ENCODE measurements at places on chromosomes 6 and 20. TPM values are rescaled to one million over a fixed set of nuclear protein-coding genes. Genes with fewer than 3 reads are reported as not detected.
A peak's percentile ranks its signal among the peaks of the same experiment; 100 is the strongest.

- no peak overlapping the region for H3K27ac ChIP-seq
- peak; percentile 42 for DNase-seq
- no peak overlapping the region for H3K4me3 ChIP-seq
- H3K4me1 ChIP-seq, result no peaks in the 10 kb centered on the region
Measured at GRCh38 chr6:40912158-40912946, 126.7 kb downstream of the UNC5CL start.

The TNFRSF21 gene
- 2.1 TPM for polyA plus RNA-seq

GRCh38 chr6:3800850-3801591 lies 48.2 kb upstream of the FAM50B start:
- no peak overlapping the region for H3K27ac ChIP-seq
- H3K27me3 ChIP-seq, result no peaks in the 10 kb centered on the region
- DNase-seq, result no peak
- H3K4me3 ChIP-seq, result no peak overlapping the region
- H3K4me1 ChIP-seq, result no peaks in the 10 kb centered on the region

DNA sequence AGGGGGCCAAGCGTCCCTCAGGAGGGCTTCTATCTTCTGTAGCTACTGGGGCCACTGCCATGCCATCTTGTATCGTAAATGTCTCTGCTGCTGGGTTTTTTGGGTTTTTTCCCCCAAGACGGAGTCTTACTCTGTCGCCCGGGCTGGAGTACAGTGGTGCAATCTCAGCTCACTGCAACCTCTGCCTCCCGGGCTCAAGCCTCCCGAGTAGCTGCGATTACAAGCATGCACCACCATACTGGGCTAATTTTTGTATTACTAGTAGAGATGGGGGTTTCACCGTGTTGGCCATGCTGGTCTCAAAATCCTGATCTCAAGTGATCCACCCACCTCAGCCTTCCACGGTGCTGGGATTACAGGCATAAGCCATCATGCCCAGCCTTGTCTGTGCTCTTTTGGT lies 111.3 kb upstream of the LOC128125822 start:
- no peak for DNase-seq
- H3K4me1 ChIP-seq, result peaks cover 3% of the 10 kb centered on the region
- H3K4me3 ChIP-seq, result no peak overlapping the region
- no peaks in the 10 kb centered on the region for H3K27me3 ChIP-seq
- no peaks in the 10 kb centered on the region for H3K36me3 ChIP-seq

The C6orf58 gene
- not detected for polyA plus RNA-seq

- H3K36me3 ChIP-seq, result no peaks in the 10 kb centered on the region
- H3K27me3 ChIP-seq, result no peaks in the 10 kb centered on the region
- no peak for DNase-seq
- no peak overlapping the region for H3K27ac ChIP-seq
- H3K4me3 ChIP-seq, result no peak overlapping the region
Measured at GRCh38 chr20:39795401-39796272, 833.5 kb downstream of the DHX35 start.

The TRIM10 gene
- polyA plus RNA-seq, result 0.29 TPM

DNA sequence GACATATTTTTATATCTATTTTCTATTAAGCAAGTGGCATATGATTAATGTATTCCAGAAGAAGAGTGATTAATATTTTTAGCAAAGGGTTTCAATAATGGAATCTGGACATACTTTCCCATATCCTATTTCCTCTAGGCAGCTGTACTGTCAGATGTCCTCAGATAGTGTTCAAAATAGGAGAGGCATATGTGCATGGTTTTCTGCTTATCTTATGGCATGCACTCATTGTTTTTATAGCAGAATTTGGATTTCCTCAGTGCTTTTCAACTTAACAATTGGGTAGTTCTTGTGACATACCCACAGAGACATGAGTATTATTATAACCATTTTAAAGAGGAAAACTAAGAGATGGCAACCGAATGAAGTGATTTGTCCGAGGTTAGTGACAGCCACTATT lies 12.6 kb upstream of the SLC17A5 start:
- no peaks in the 10 kb centered on the region for H3K36me3 ChIP-seq
- H3K27me3 ChIP-seq, result no peaks in the 10 kb centered on the region
- DNase-seq, result no peak
- H3K4me1 ChIP-seq, result no peaks in the 10 kb centered on the region
- no peak overlapping the region for H3K27ac ChIP-seq
